ENCODE measurements at places on chromosomes 5 and 9.

GRCh38 chr9:9791611-9792010 lies 821.2 kb downstream of the PTPRD start:
- DNase-seq: no peak

GRCh38 chr5:172065431-172066065 lies 59.1 kb upstream of the FBXW11 start:
- no peak for DNase-seq

DNA sequence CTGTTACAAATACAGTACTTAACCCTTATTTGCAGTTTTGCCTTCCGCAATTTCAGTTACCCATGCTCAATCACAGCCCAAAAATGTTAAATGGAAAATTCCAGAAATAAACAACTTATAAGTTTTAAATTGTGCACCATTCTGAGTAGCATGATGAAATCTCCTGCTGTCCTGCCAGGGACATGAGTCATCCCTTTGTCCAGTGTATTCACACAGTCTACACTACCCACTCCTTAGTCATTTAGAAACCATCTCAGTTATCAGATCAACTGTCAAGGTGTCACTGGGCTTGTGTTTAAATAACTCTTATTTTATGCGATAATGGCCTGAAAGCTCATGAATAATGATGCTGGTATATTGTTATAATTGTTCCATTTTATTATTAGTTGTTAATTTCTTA lies 95.8 kb downstream of the PLCXD3 start:
- no peak for DNase-seq

GRCh38 chr5:160271396-160271795 lies 41.0 kb downstream of the CCNJL start:
- no peak for DNase-seq

GRCh38 chr5:104412649-104413240 lies 850.2 kb upstream of the NUDT12 start:
- DNase-seq: no peak

GRCh38 chr5:56851258-56851941 lies 36.1 kb downstream of the MAP3K1 start:
- DNase-seq: no peak
